ENCODE measurements at places on chromosomes 3 and 15. TPM values are rescaled to one million over a fixed set of nuclear protein-coding genes. Genes with fewer than 3 reads are reported as not detected.

The CPLX3 gene
- not detected for total RNA-seq

The DNASE1L3 gene
- total RNA-seq, result 0.18 TPM

The AADACL2 gene
- not detected for total RNA-seq

The SLC24A5 gene
- total RNA-seq, result not detected

The BSN gene
- total RNA-seq, result under 0.01 TPM

The RBM6 gene
- total RNA-seq, result 32.7 TPM

The GOLGA6L7 gene
- not detected for total RNA-seq

The MCF2L2 gene
- total RNA-seq, result 0.37 TPM

The GOLGA8R gene
- 2.1 TPM for total RNA-seq

The P2RY12 gene
- total RNA-seq, result 0.46 TPM

The DPPA4 gene
- total RNA-seq, result not detected

The SNAPC5 gene
- 31.4 TPM for total RNA-seq

The PCOLCE2 gene
- total RNA-seq, result 60.7 TPM

The TWF2 gene
- 62.7 TPM for total RNA-seq

The TRH gene
- not detected for total RNA-seq

The NISCH gene
- 76.9 TPM for total RNA-seq

The ACY1 gene
- total RNA-seq, result 37.9 TPM

The CD200R1 gene
- not detected for total RNA-seq

The LPP gene
- 60.1 TPM for total RNA-seq

The COL6A5 gene
- not detected for total RNA-seq

The ST6GAL1 gene
- 1.7 TPM for total RNA-seq

The MASP1 gene
- 319 TPM for total RNA-seq

The SCG5 gene
- total RNA-seq, result 13.7 TPM

The GABRB3 gene
- 0.71 TPM for total RNA-seq

The KCNH8 gene
- not detected for total RNA-seq
